ENCODE measurements at places on chromosomes 7 and 10.

DNA sequence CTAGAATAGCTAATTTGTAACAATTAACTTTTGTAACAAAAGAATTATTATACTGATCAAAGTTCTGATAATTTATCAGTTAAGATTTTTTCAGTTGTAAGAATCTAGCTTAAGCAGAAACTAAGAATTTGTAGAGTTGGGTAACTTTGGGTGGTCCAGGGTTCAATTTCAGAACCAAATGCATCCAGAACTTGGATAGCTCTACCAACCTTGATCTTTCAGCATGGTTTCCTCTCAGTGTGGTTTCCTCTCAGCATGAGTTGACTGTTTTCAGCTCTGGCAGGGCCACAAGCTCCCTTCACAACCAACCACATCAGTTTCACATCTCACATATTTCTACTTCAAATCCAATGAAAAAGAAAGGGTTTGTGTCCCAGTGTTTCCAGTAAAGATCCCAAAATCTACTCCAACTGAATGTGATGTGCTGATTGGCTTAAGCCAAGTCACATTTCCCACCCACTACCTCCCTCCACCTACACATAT is 3.3 kb upstream of the FAS start:
- DNase-seq: no peak

DNA sequence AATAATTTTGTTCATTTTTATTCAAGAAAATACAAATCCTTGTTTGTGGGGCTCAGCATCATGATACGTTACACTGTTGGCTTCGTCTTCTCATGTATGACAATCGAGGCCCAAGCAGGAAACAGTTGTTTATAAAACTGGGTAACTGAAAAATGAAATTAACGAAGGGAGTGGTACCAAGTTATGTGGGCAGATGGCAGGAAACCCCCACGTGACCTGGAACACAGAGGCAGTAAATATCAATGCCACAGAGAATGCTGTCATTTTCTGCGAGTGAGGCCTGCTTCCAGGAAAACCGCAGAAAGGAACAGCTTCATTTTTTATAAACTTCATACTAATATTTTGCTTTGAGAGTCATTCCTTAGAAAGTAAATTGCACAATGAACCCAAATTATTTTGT is 201.0 kb upstream of the ADARB2 start:
- no peak for DNase-seq

- DNase-seq: no peak
These were observed 7.5 kb upstream of the KIFBP start for GRCh38 chr10:68981074-68981473.

DNA sequence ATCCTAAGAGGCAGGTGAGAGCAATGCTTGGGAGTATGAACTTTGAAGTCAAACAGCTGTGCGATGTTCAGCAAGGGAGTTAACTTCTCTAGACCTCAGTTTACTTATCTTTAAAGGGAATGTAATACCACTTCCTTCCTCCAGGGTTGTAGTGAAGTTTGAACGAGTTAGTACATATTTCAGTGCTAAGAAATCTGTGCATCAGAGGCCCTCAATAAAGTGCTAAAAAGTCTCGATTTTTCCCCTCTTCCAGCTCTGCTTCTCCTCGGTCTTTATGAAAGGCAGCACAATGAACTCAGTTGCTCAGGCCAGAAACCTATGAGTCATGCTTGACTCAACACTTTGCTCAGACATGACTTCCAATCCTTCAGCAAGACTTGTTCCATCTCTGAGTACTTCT is 418.9 kb downstream of the MDFIC start:
- no peak for DNase-seq

DNA sequence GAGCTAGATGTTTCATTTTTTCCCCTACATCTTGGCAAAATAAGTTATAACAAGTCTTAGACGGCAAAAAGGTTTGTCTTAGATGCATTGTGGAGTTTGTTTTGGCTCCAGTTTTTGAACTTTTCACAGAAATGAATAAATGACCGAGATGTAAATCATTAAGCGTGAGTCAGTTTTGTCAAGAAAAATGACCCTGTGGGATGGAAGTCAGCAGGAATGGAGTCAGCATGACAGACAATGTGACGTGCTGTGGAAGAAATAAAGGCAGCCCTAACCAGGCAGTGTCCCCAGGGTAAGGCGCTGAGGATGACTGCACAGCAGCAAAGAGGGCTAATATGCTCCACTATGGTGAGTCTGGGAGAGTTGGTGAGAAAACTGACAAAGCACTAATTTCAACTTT is 163.2 kb downstream of the NOC3L start:
- DNase-seq: no peak

DNA sequence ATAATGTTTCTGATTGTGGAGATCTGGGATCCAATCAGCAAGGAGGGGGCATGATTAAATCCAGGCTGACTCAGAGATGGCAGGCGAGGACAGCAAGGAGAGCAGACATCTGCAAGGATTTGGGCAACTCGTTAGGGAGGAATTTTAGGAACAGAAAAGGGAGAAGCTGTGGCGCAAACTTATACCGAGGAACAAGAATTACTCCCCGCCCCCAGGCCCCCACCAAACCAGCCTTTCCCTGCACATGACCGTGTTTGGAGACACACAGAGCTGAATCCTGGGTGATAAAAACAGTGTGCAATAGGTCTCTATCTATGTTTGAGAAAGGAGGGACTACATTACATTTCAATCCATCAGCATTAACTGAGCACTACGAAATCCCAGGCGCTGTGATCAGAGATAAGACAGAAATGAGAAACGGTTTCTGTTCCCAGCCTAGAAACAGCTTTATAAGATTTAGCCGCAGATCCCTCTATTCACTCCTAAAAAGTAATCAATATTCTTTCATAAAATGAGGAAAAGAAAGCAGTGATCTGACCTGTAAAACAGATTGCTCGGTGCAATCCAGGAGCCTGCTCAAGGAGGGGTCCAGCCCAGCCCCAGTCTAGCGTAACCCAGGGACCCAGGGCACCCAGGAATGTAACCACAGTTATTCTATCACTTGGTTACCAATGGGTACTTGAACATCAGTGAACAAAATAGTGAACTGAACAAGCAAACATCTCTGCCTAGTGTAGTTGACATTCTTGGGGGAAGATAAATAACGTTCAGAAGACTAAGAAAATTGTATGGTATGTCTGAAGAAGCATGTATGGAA is 37.2 kb upstream of the RAPGEF5 start:
- DNase-seq: no peak

- DNase-seq: no peak
These were observed 41.5 kb upstream of the NKX6-2 start for GRCh38 chr10:132827423-132827789.

GRCh38 chr10:37304036-37304435 is 178.6 kb downstream of the ANKRD30A start:
- no peak for DNase-seq

DNA sequence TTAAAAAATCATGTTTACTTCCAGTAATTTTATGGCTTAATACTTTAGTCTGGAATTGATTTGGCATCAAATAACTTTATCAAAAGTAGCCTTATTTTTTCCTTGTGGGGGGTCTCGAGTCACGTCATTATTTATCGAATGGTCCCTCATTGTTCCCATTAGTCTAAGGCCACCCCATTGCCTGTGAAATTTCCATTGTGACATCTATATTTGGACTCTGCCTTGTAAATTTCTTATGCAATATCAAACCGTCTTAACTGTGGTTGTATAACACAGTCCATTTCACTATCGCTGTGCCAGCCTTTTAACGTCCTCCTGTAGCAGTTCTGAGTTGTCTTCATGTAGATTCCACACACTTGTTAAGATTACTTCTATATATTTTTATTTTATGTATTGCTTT is 103.9 kb upstream of the RET start:
- no peak for DNase-seq

DNA sequence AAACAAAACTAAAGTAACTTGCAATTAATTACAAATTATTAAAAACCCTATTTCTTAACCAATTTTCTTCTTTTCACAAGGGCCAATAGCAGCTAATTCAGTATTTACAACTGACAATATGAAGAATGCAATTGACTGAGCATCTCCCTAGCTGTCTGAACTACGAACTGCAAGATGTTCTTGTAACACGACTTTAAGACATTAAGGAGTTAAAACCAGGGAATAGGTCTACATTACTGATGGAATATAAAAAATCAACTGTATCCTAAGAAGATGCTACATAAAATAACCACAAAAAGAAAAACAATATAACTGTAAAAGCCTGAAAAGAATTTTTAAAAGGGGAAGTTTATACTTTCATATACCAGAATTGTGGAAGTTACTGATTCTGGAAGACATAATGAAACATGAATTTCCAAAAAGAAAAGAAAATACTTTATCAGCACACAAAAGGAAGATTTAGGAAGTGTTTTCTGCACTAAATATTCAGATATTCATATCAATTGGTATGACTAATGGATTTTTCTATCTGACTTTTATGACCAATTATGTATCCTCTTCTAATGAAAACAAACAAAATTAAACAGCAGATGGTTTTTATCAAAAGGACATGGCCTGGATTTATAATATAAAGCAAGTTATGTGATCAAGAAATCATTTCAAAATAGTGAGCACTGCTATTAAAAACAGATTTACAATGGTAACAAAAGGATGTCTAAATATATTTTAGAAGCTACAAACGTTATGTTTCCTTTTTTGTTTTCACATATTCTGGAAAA is 1.6 kb downstream of the GPR22 start:
- no peak for DNase-seq

GRCh38 chr10:94293354-94293753 is 69.4 kb downstream of the NOC3L start:
- DNase-seq: no peak

DNA sequence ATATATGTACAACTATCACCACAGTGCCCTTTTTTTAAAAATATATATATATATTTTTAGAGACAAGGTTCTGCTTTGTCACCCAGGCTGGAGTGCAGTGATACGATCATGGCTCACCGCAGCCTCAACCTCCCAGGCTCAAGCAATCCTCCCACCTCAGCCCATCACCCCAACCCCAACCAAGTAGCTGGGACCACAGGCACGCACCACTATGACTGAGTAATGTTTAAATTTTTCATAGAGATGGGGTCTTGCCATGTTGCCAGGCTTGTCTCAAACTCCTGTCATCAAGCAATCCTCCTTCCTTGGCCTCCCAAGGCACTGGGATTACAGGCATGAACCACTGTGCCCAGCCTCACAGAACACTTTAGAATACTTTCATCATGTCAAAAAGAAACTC is 234.9 kb downstream of the SH2D4B start:
- DNase-seq: no peak

- DNase-seq: no peak
These were observed 94.1 kb upstream of the PDCD4 start for GRCh38 chr10:110777661-110778060.

DNA sequence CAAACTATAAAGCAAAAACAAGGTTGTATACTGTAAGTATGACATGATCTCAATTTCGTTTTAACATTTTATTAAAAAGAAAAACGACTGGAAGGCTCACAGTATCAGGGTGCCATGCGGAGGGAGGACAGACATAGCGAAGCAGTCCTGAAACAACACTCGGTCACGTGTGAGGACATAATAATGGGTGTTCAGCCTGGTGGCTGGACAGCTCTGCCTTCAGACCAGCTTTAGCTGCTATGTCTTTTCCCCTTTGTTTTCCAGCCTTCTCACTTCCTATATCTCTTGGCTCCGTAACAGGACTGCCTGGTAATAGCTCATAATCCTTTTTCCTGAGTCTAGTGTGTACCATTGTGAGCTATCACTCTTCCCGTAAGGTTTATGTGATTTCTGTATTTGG is 18.4 kb upstream of the KLF14 start:
- DNase-seq: no peak

DNA sequence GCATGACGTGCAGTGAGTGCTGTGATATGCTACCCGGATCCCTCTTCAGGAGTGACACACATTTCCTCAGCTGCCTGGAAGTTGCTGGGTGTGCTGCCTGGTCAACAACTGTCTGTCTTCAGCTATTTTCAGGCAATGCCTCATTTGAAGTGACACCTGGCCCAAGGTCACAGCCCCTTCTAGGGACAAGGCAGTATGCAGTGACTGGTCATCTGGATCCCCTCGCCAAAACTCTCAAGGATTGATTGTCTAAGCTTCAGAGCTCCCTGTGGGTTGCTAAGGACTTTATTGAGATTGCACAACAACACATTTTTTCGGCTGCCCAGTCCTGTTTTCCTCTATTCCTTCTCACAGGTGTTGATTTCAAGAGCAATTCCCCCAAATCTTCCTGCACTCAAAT is 108.8 kb downstream of the GNAI1 start:
- no peak for DNase-seq

GRCh38 chr7:134154581-134155130 is 27.5 kb downstream of the LRGUK start:
- no peak for DNase-seq

GRCh38 chr10:14023673-14024328 is 306.9 kb downstream of the FRMD4A start:
- no peak for DNase-seq

- no peak for DNase-seq
These were observed 41.6 kb upstream of the FHIP2A start for GRCh38 chr10:114779803-114780576.

DNA sequence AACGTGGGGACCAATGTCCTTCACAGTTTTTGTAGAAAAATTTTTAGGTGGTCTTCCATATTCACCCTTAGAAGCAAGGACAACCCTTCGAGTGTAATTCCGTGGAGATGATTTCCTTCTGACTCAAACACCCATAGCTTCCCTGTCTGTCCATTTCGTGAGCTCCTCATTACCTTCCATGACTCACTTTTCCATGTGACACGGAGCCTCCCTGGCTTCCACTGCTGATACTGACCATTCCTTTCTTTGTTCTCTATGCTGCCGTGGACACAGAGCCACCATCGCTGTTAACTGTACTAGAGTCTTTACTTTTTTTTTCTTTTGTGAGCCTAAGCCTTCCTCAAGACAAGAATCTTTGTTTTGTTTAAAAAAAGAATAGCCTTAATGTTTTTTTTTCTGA is 12.5 kb upstream of the ARMS2 start:
- no peak for DNase-seq

DNA sequence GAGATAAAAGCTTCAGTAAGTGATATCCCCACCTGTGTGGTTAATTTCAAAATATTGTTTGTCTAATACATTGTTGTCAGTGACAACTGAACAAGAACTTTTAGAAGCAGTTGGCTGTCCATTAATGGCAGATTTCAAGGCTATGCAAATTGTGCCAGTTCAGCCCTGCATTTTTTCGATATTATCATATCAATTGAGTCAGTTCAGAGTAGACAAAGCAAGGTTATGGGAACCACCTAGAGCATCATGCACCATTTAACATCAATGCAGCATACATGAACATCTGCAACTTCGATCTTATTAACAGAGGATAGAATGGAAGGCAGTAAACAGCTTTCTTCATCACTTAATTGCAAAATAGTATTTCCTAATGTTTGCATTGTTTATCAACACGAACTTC is 180.7 kb upstream of the KAT6B start:
- DNase-seq: no peak

GRCh38 chr7:18550574-18550973 is 55.0 kb downstream of the HDAC9 start:
- no peak for DNase-seq

- DNase-seq: no peak
These were observed 37.5 kb downstream of the HELLS start for GRCh38 chr10:94583124-94583523.

Measured in activated CD8-positive, alpha-beta memory T cell treated with anti-CD3 and anti-CD28 coated beads for 4 hours (primary cell).